ENCODE measurements at places on chromosomes 2 and 18. TPM values are rescaled to one million over a fixed set of nuclear protein-coding genes. Genes with fewer than 3 reads are reported as not detected.
A peak's percentile ranks its signal among the peaks of the same experiment; 100 is the strongest.

DNA sequence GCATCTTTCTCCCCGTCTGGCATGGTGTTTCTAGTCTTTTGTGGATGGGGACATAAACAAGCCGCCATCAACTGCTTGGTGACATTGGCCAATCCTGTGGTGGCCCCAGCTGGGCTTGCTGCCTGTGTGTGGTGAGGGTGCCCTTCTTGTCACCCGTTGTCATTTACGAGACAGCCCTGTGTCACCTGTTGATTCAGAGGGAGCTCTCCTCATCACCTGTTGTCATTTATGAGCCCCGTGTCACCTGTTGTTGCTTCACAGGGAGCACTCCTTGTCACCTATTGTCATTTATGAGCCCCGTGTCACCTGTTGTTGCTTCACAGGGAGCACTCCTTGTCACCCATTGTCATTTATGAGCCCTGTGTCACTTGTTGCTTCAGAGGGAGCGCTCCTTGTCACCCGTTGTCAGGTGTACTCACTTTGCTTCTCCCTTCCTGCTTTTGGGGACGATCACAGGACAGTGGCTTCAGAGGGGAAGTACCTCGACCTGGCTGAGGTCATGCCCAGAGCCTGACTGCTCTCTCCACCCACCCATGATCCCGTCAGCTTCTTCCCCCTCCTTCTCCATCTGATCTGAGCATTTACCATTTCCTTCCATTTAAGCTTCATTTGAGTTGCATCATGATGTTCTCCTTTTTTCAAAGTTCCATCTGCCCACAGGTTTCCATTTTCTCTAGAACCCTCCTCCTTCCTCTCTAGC, 29.1 kb downstream of the HPCAL1 start:
- peaks cover 79% of the 10 kb centered on the region for H3K4me1 ChIP-seq

- H3K27ac ChIP-seq: no peak overlapping the region
- peaks cover 18% of the 10 kb centered on the region for H3K27me3 ChIP-seq
- H3K4me1 ChIP-seq: no peaks in the 10 kb centered on the region
- H3K36me3 ChIP-seq: no peaks in the 10 kb centered on the region
Measured at GRCh38 chr2:26959331-26959730, 11.1 kb upstream of the MAPRE3 start.

GRCh38 chr2:60549238-60549927, 4.1 kb downstream of the BCL11A start:
- H3K4me3 ChIP-seq: peak overlapping the region; percentile 79
- peaks cover 64% of the 10 kb centered on the region for H3K27me3 ChIP-seq
- peak; percentile 20 for DNase-seq
- H3K4me1 ChIP-seq: peaks cover 25% of the 10 kb centered on the region
- H3K27ac ChIP-seq: no peak overlapping the region

GRCh38 chr2:131022731-131023130, 70.5 kb downstream of the FAM168B start:
- no peaks in the 10 kb centered on the region for H3K36me3 ChIP-seq
- no peaks in the 10 kb centered on the region for H3K4me1 ChIP-seq
- no peak overlapping the region for H3K27ac ChIP-seq
- DNase-seq: no peak

GRCh38 chr18:23043803-23044376, 91.4 kb upstream of the CABLES1 start:
- no peak overlapping the region for H3K4me3 ChIP-seq
- no peak overlapping the region for H3K27ac ChIP-seq
- no peaks in the 10 kb centered on the region for H3K27me3 ChIP-seq
- no peak for DNase-seq

DNA sequence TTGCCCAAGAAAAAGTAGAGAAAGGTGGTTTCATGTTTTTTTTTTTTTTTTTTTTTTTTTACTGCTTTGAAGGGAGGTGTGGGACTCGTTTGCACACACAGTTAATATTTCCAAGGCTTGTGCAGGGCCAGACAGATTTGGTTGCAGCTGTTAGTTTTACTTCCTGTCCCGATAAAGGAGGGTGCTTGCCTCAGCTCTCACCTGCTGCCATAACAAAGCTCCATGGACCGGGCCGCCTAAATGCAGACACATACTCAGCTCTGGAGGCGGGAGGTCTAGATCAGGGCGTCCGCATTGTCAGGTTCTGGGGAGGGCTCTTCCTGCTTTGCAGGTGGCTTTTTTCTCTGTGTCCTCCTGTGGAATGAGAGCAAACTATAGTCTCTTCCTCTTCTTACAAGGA, 69.9 kb downstream of the ODC1 start:
- H3K27ac ChIP-seq: peak overlapping the region; percentile 51
- peaks cover 15% of the 10 kb centered on the region for H3K36me3 ChIP-seq
- no peaks in the 10 kb centered on the region for H3K27me3 ChIP-seq
- no peak overlapping the region for H3K4me3 ChIP-seq

DNA sequence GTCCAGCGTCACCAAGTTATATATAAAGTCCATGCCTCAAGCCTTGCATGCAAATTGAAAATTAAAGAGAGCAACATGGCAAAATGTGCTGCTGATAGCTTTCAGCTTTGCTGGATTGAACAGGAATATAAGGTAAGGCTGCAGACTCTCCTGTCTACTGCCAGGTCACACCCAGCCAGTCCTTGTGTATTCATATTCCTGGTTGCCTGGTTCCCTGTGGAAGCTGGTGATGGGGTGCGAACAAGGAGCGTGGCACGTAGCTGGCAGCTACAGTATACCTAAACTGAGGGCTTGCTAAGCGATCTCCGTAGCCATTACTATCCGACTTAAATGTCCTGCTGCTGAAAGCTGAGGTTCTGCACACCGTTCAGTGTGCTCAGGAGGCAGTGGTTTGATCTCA, 50.1 kb upstream of the NOSTRIN start:
- no peak overlapping the region for H3K27ac ChIP-seq
- peaks cover 70% of the 10 kb centered on the region for H3K4me1 ChIP-seq
- DNase-seq: no peak
- H3K36me3 ChIP-seq: peaks cover 2% of the 10 kb centered on the region
- no peaks in the 10 kb centered on the region for H3K27me3 ChIP-seq

DNA sequence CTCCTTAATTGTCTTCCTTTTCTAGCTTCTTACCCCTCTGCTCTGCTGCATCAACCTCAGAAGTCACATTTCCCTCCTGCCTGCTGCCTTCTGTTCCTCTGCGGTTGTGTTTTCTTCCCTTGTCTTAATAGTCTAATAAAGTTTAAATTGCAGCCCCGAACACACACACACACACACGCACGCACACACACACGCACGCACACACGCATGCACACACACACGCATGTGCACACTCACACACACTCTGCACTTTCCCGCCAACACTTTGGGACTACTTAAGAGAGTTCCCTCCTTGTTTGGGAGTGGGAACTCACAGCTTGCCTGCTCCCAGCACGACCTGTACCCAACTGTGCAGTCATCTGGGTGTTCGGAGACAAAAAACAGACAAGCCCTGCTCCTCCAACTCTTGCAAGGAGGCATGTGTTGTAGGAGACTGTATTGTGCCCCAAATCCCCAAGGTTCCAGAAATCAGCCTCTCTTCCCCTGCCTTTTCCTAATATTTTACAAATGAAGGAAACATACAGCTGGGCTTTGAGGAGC, 99.1 kb downstream of the SETBP1 start:
- no peaks in the 10 kb centered on the region for H3K36me3 ChIP-seq
- peaks cover 8% of the 10 kb centered on the region for H3K27me3 ChIP-seq
- H3K4me3 ChIP-seq: no peak overlapping the region
- H3K4me1 ChIP-seq: no peaks in the 10 kb centered on the region

- peaks cover 4% of the 10 kb centered on the region for H3K4me1 ChIP-seq
- no peak overlapping the region for H3K4me3 ChIP-seq
- no peak overlapping the region for H3K27ac ChIP-seq
- no peaks in the 10 kb centered on the region for H3K27me3 ChIP-seq
Measured at GRCh38 chr2:159604159-159604558, 12.2 kb downstream of the BAZ2B start.

DNA sequence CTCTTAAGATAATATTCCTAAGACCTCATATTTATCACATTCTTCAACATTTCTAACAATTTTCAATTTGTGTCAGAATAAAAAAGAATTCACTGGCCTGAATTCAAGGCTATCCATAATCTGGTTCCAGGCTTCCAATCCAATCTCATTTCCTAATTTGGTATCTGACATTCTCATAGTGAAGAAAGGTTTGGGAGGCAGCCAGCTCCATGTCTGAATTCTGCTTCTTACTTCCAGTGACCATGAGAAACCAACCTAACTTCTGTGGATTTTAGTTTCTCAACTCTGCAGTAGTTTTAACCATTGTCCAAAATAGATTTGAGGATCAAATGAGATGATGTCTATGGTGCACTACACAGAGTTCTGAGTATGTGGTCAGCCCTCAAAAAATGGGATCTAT, 439.1 kb upstream of the GCFC2 start:
- H3K4me3 ChIP-seq: no peak overlapping the region
- no peaks in the 10 kb centered on the region for H3K27me3 ChIP-seq

- no peak overlapping the region for H3K27ac ChIP-seq
- no peaks in the 10 kb centered on the region for H3K4me1 ChIP-seq
- H3K27me3 ChIP-seq: no peaks in the 10 kb centered on the region
- H3K36me3 ChIP-seq: no peaks in the 10 kb centered on the region
- no peak for DNase-seq
Measured at GRCh38 chr18:39506581-39507330, 1941.2 kb upstream of the CELF4 start.

DNA sequence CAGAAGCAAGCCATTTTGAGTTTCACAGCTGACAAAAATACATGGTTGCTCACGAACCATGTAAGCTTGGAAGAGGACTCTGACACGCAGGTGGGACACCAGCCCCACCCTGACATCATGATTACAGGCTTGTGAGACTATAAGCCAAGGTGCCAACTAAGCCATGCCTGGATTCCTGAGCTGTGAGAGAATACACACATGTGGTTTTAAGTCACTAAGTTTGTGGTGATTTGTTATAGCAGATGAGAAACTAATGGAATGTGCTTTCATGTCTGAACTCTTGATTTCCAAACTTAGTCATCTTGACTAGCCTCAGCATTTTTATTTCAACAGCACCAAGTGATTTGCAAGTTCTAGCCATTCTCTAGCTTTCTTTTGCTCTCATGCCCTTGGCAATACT, 676.1 kb upstream of the CELF4 start:
- H3K27ac ChIP-seq: no peak overlapping the region
- no peak for DNase-seq
- no peaks in the 10 kb centered on the region for H3K4me1 ChIP-seq
- no peak overlapping the region for H3K4me3 ChIP-seq

- no peaks in the 10 kb centered on the region for H3K27me3 ChIP-seq
- H3K27ac ChIP-seq: no peak overlapping the region
- no peak overlapping the region for H3K4me3 ChIP-seq
- H3K4me1 ChIP-seq: peaks cover 43% of the 10 kb centered on the region
- peaks cover 16% of the 10 kb centered on the region for H3K36me3 ChIP-seq
Measured at GRCh38 chr2:99356853-99357252, 19.7 kb downstream of the EIF5B start.

DNA sequence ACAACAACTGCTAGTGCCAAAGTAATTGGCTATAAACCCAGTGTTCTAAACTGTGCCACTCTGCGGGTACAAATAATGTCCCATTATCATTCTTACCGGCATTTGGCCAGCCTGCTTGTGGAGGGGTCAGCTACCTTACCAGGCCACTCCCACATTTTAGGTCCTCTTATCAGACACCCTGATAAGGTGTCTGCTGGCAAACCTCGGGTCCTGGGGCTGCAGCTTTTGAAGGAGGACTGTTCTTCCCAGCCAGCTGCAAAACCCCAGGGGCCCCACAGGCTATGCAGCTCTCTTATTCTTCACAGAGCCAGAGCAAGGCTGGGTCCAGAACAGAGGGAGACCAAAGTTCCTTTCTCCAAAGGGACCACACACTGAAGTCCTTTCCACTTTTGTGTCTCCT, 258.0 kb upstream of the REV1 start:
- no peak for DNase-seq
- no peak overlapping the region for H3K27ac ChIP-seq
- no peaks in the 10 kb centered on the region for H3K36me3 ChIP-seq
- H3K4me1 ChIP-seq: no peaks in the 10 kb centered on the region
- no peaks in the 10 kb centered on the region for H3K27me3 ChIP-seq

DNA sequence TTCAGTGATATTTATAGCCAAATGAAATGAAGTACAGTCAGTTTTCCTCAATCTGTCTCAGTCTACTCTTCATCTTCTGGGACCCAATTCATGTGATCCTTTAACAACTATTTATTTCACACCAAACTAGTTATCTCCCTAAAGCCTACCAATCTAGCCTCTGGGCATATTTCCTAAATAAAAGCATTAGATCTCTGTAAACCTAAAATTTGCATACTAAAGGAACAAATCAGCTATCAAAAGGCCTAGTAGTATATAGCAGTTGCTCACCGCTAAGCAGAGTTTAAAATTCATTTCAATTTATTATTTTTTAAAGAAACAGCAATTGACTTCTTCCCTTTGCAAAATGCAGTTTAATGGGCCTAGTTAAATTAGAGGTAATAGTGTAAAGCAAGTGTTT, 280.2 kb downstream of the ZEB2 start:
- DNase-seq: no peak
- H3K27me3 ChIP-seq: no peaks in the 10 kb centered on the region
- peaks cover 10% of the 10 kb centered on the region for H3K36me3 ChIP-seq
- H3K4me1 ChIP-seq: peaks cover 64% of the 10 kb centered on the region

- H3K27me3 ChIP-seq: peaks cover 10% of the 10 kb centered on the region
- no peak for DNase-seq
- H3K4me3 ChIP-seq: no peak overlapping the region
- no peak overlapping the region for H3K27ac ChIP-seq
Measured at GRCh38 chr2:108330979-108331378, 42.3 kb downstream of the SULT1C2 start.

DNA sequence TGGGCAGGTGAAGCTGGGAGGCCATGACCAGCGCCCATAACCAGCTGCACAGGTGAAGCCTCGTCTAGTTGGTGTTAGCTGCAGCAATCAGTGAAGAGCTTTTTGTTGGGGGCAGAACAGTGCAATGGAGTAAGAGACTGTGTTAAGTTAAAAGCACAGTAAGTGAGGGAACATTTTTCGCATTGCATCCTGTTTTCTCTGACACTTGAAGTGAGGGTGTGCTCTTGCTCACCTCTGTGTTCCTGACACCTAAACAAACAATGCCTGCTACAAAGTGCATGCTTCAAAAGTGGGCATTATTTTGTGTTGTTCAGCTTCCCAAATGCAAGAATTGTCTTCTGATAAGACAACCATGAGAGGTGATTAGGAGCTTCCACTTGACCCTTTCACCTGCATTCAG, 324.0 kb upstream of the ACVR2A start:
- H3K4me1 ChIP-seq: peaks cover 3% of the 10 kb centered on the region
- no peak overlapping the region for H3K4me3 ChIP-seq
- H3K27me3 ChIP-seq: peaks cover 3% of the 10 kb centered on the region
- no peak for DNase-seq

GRCh38 chr18:10315522-10315921, 138.9 kb upstream of the APCDD1 start:
- H3K36me3 ChIP-seq: no peaks in the 10 kb centered on the region

RPL31 gene
- 1,667 TPM for total RNA-seq

CLHC1 gene
- 4.2 TPM for total RNA-seq

NEUROD1 gene
- total RNA-seq: not detected

GCG gene
- total RNA-seq: not detected

ARHGAP28 gene
- not detected for total RNA-seq

CHRNG gene
- not detected for total RNA-seq

RESP18 gene
- total RNA-seq: not detected

HADHA gene
- 118 TPM for total RNA-seq

ELOA2 gene
- not detected for total RNA-seq

CSRNP3 gene
- not detected for total RNA-seq

FBXO41 gene
- total RNA-seq: 42.0 TPM

Measured in activated CD8-positive, alpha-beta T cell treated with anti-CD3 and anti-CD28 coated beads for 36 hours (primary cell).